Activated CD4-positive, alpha-beta T cell treated with anti-CD3 and anti-CD28 coated beads for 24 hours (primary cell): ENCODE measurements at places on chromosomes 3 and 15.

DNA sequence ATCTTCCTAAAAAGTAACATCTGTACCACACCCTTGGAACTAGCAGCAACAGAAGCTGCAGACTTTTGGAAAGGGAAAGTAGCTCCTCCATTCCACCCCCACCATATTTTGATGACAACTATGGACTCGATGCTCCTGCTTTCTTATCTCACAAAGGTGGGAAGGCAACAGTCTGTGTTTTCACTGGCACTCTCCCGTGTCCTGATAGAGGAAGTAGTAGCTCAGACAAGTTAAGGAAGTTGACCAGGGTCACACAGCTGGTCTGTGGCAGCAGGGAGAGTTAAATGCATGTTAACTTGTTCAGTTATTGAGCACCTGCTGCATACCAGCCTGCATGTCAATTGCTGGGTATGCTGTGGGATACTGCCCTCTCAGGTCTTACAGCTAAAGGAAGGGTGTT is 33.1 kb downstream of the BHLHE40 start:
- DNase-seq = no peak

DNA sequence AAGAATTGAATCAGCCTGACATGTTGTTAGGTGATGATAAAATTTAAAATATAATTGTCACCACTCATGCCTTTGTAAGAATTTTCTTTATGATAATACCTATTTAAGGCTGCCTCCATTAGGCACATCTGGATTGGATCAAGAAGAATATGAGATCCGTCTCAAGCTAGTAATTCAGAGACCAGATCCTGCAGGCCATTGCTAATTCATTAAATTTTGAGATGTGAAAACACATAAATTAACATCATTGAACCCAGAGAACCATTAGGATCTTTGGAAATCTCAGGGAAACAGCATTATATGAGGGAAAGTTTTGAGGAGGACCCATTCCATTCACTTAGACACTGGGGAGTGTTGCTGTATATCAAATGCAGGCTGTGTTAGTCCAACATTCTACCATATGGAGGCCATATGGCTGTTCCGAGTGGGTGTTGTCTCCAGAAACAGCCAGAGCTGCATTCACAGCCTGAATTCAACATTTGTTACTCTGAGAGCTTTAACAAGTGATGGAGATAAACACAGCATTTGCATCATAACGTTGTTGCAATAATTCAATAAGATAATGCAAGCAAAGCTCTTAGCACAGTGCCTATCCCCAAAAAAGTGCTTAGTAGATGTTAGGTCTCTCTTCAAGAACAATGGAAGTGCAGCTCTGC is 67.4 kb downstream of the DTWD1 start:
- no peak for DNase-seq

DNA sequence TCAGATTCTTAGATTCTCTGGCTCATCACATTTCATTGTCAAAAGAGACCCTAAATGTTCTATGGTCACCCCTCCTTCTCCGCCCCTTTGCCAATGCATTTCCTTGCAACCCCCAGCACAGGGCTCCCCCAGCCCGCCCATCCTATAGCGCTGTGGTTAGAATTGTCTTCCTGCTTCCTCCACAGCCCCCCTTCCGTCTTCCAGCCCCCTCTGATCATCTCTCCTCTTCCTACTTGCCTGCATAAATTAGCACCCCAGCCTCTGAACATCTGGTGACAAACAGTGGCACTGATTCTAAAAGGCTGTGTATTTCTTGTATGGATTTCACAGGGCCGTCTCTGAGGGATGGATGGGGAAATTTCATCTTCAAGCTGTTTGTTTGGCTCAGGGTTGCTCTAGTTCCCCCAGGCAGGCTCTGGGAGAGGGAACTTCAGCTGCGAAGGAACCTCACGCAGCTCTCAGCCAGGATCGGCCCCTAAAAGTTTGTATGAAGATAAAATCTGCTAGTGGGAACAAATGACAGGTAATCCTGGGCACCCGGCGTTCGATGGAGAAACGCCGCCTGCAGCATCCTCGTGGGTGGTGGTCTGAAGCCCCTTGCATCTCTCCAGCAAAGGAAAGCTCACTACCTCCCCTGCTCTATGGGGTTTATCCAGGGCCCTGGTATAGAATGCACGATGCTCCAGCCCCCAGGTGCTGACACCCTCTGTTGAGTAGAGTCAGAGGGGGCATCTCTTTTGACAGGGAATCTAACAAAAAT is 83.0 kb downstream of the WNT7A start:
- no peak for DNase-seq

DNA sequence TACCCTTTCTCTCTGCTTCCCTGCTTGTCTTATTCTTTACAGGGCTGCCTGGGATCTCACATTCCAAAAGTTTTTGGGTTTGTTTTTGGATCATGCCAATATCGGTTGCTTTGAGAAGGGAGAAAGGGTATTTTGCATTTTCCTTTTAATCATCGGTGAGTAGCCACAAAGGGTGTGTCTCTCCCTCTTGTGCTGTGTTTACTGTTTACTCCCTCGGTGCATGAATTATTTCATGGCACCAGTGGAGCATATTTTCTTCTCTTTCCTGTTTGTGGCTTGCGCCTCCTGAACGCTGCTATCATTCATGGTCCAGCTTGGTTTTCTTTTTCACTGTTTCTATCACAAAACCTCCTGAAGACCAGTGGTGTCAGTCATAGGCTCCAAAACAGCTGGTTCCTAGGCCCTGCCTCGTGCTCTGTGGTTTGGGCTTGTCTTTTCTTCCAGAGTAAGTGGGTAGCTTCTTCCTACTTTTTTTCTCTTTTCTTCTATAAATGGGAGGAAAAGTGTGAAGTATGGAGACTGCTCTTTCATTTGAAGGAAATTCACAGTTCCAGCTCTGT is 54.9 kb downstream of the IGF1R start:
- DNase-seq = no peak

DNA sequence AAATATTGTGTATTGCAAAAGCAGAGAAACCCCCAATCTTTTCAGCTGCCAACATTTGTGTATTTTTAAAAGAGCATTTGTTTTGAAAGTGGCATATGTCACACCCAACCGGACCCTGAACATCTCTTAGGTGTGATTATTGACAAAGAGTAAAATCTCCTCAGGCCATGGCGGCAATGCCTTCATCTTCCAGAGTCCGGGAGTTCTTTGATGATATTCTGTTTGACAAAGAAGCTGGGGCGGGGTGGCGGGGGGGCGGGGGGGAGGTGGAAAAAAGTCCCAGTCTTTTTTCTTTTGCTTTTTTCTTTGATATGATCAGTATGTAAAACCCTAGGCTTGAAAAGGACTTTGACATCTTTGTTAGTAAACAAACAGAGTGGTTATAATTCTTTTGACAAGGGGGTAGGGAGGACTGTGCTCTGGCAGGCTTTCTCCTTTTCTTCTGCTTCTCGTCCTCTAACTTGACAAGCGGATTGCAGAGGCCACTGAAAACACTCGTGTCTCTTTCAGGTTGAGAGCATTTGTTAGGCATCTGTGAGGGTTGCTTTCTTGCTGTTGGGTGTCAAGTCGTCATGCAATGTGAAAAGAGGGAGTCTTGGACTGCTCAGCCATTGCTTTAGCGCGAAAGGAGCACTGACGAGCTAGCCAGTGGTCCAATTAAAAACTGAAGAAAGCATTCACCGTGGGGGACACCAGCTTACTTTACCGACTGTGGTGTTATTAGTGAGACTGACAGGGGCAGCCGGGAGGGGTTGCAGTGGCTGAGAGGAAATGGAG is 243.2 kb downstream of the NSUN3 start:
- no peak for DNase-seq

GRCh38 chr15:70079888-70080287 is 17.8 kb downstream of the TLE3 start:
- DNase-seq = no peak

DNA sequence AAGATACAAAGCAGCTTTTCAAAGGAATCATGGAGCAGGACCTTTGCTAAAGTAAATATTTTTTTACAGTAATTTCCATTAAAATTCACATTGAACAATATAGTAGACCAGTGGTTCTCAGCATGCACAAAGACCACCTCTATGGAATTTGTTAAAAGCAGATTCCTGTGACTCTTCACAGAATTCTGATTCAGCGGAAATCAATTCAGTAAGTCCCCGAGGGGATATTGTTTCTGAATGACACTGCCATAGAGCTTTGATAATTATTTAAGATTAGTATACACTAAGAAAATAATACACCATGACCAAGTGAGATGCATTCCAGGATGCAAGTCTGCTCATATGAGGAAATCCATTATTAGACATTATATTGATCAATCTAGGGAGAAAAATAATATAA is 161.9 kb upstream of the TNIK start:
- no peak for DNase-seq

DNA sequence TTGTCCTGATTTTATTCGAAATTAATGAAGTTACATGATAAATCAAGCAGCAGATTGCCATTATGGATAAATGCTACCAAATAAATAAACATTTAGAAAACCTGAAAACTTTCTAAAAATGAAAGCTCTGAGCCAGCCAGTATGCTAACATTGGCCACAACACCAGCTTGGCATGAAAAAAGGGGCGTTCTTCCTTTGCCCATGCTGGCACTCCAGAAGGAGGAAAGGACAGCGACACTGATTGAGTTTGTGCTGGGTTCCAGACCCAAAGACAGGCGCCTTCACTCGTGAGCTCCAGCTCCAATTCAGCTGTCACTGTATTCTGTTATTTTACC is 5.1 kb downstream of the STIMATE start:
- no peak for DNase-seq

GRCh38 chr15:81191701-81192100 is 5.0 kb upstream of the IL16 start:
- no peak for DNase-seq

DNA sequence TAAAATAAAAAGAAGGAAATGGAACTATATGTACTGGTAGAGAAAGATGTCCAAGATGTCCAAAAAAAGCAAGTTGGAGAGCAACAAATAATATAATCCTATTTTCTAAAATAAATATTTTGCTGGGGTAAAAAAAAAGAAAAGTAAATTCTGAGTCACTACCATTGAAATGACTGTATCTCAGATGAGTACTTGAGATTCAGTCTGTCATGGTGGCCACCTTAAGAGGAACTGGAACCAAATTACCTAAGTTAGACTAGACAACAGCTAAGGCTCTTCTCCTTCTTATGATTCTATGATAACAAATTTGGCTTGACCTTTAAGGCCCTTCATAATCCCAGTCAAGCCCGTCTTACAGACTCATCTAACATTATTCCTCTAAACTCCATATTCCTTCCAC is 270.6 kb upstream of the HES1 start:
- DNase-seq = no peak

- no peak for DNase-seq
Measured at GRCh38 chr3:46089237-46090011, 62.1 kb upstream of the XCR1 start.

DNA sequence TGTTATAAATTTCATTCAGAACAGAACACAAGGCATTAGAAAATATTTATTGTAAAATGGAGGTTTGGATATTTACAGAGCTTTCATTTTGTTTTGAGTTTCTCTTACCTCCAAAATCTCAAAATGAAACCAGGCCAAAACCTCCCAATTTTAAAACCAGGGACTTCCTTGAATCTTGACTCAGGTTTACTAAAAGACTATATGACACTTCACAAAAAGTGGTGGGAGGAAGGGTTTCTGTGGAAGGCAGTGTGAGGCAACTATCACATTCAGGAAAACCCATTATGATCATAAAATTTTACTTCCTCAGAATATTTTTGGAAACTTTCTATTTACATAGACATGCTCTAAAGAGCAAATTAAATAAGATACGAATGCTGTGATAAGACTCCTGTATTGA is 205.8 kb upstream of the EOMES start:
- no peak for DNase-seq

GRCh38 chr3:187456250-187456649 is 88.1 kb downstream of the RTP4 start:
- no peak for DNase-seq

DNA sequence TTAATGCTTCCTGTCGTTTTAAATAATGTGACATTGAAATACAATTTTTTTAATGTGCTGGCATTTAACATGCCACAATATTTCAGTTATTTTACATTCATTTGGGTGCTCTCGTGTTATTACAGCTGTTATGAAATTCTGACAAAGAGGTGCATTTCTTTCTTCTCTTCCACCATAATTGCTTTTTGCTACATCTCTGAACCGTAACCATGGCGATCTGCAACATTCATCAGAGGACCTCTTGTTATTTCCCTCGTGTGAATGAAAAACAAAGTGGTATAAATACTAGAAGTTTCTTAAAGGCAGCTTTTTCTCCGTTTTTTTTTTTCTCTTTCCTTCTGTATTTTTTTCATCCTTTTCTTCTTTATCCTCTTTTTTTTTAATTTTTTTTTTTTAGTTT is 316.4 kb downstream of the MCTP2 start:
- no peak for DNase-seq

GRCh38 chr3:112734736-112735350 is 93.9 kb upstream of the CCDC80 start:
- DNase-seq = peak; percentile 73

DNA sequence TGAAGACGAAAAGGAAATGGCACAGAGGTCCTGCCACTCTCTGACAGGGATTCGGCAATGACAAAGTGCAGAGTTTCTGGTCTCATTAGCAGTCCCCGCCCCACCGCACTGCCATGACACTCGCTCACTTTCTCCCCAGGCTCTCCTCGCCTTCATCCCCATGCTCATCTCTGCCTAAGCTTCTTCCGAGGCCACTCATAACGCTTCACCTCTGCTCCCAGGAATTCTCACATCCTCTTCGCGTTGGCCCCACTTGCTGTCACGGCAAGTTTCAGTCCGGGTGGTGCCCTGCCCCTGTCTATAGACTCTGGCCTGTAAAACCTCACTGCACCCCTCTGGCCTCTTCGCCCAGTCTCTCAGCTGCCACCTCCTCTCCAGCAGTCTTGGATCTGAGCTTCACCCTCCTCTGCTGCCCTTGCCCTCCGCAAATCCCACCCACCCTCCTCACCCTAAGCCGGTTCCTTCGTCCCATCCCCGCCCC is 654 bp downstream of the RUBCN start:
- peak; percentile 19 for DNase-seq

GRCh38 chr15:89419370-89419984 is 76.9 kb downstream of the RHCG start:
- no peak for DNase-seq

DNA sequence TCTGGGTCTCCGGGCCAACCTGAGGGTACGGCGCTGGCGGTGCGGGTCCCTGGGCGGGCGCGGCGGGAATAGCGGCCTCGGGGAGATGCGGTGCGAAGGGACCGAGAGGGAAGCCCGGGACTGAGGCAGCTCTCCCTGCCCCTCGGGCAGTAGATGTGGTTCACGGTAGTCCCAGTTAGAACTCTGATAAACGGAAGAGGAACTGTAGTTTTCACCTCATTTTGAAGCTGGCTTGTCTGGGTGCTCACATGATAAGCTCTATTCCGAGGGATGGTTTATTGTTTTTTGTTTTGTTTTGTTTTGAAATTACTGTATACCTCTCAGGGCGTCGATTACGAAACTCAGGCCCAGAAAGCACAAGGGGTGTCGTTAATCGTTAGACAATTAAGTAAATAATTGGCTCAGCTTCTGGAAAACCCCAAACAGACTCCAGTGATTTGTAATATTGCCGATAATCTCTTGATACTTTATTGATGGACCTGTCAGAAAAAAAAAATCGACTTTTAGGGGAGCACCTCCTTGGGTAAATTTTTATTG is 413 bp downstream of the NUSAP1 start:
- DNase-seq = no peak

DNA sequence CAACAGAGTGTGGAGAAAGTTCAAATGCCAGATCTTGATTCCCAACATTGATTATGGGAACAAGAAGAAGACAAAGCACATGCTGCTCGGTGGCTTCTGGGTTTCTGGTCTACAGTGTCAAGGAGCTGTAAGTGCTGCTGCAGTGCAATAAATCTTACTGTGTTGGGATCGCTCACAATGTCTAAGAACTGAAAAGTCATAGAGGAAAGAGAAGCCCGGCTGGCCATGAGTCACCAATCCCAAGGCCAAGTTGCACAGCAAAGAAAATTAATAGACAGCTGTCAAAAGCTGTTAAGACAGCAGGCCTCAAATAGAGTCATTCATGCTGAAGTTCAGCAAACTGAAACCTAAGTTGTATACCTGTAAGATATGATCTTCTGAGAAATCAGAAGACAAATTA is 33.2 kb upstream of the SPPL2A start:
- DNase-seq = no peak
